ENCODE measurements at places on chromosomes 7 and 10. TPM values are rescaled to one million over a fixed set of nuclear protein-coding genes. Genes with fewer than 3 reads are reported as not detected.
A peak's percentile ranks its signal among the peaks of the same experiment; 100 is the strongest.

DNA sequence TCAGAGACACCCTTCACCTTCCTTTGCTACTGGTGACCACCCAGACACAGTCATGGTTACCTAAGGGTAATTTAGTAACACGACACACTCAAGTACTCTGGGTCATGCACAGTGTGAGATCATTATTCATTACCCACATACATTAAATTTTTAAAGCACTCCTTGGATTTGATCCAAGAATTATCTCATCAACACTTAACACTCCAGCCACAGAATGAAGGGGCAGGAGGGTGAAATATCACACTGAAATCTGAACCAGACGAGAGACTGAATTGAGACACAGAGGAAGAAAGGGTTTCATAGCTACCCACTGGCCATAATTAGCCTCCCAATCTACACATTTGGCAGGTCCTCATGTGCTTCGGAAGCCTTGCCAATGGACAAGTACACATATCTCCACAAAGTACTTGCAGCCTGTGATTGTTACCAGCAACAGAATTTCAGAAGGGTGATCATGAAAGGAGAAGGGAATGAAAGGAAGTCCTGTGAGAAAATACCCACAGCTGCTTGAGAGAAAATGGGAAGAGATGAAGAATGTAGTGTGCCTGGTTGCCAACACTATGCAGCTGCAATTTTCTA, 189.3 kb downstream of the POLR1F start:
- DNase-seq, result peak; percentile 46

DNA sequence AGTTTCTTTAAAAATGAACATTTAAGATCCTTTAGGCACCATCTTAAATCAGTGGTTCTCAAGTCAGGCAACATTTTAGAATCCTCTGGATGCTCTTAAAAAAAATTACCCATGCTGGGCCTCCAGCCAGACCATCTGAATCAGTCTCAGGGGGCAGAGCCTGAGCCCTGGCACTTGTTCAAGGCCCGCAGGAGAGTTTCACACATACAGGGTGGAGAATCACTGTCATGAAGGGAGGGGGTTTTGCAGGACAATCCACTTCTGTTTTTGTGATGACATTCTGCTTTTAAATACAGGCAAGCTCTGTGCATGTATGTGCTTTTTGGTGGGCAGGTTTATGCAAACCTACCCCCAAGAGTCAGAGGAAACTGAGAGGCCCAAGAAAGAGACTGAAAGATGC, 268.6 kb downstream of the SEC23IP start:
- DNase-seq, result peak; percentile 24

DNA sequence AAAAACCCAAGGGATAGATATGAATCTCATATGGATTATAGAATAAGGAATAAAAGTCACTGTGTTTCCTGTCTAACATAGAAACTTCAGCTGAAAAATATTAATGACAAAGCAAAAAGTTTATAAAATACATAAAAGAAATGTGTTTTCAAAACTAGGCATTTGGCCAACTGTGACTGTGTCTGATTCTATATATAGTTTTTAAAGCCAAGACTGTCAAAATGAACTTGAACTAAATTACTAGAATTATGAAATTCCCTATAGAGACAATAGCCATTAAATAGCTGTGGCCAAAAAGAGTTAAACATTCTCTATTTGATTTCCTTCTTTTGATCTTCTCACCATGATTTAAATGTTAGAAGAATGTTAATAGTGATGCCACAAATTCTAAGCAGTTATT, 311.2 kb upstream of the SEMA3D start:
- no peak for DNase-seq

DNA sequence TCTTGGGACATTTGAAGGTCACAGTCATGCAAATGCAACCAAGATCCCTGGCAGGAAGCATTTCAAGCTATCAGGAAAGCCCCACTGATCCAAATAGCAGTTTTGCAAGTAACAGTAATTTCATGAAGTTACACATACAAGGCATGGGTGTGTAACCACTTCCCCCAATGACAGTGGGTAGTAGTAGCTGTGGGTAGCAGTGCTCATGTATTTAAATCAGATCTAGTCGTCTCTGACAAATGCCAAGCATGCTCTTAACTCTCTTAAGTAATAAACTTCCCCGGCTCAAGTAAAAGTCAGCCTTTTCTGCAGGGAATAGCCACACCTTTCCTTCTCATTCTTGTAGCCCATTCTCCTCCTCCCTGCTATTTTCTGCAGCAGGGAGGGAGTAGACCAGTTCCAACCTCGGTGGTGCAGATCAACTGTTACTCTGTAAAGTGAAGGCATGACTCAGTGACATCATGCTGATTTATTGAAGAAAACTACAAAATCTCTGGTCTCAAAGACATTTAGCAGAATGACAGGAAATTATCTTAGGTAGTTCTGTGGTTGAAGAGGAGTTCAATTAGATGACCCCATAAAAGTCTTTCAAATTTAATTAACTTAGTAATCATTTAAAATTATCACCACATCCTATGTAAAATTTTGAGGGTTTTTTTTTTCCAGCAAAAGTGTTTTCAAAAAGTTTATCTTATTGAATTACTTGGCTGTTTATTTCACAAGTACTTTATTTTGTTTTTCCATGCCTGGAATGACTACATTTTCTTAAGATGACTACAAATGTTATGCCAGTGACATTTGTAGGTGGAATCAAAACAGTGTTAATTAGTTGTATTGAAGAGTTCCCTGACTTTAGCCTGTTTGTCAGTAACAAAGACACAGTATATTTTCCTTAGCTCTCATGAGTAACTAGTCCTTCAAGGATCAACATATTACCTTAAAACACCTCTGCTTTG, 568.3 kb downstream of the INHBA start:
- peak; percentile 20 for DNase-seq

Gene PAOX
- total RNA-seq, result 0.66 TPM

- no peak for DNase-seq
Measured at GRCh38 chr7:16369855-16370254, 51.5 kb downstream of the CRPPA start.

DNA sequence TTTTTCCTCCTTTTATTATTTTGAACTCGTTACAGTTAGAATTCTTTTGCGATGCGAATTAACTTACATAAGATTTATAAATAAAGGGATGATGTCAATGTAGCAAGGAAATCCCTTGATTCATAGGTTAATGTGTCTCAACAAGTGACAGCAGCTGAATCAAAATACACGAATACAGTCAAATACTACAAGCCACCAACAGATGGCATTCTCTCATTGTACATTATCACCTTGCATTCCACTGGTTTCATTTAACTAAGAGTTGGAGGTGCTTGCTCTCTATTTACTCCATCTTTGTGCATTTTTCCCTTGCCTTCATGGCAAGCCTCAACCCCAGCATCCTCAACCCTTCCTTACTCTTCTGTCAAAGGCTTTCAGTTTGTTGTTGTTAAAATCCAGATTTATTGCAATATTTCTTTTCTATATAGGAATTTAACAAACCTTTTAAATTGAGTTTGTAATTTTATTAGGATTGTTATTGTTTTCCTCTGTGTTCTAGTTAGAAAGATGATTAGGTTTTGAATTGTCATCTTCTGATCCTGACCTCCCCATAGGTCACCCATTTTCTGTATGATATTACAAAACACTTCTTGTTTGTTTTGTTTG, 78.3 kb downstream of the SLC25A40 start:
- DNase-seq, result no peak

- DNase-seq, result no peak
Measured at GRCh38 chr7:152329469-152329868, 106.3 kb downstream of the KMT2C start.

- DNase-seq, result no peak
Measured at GRCh38 chr10:124593431-124593985, 131.9 kb downstream of the LHPP start.

Gene SPDYE8
- not detected for total RNA-seq

DNA sequence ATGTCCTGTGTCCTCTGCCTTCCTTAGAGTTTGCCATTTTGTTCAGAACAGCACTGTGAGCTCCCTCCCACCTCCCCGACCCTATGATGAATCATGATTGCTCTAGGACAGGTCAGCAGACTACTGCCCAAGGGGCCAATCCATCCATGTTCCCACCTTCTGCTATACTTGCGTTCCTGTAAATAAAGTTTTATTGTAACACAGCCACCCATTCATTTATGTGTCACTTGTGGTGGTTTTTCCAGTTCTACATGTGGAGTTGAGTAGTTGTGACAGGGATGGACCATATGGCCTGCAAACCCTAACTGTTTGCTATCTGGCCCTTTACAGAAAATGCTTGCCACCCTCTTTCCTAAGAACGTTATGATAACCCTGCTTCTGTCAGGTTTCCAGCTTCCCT, 387.8 kb downstream of the SDK1 start:
- no peak for DNase-seq

Gene MMP21
- not detected for total RNA-seq

Gene SLC26A3
- not detected for total RNA-seq

Gene PDE6C
- total RNA-seq, result not detected

Gene CPA5
- 0.13 TPM for total RNA-seq

- no peak for DNase-seq
Measured at GRCh38 chr7:152663148-152663740, 12.7 kb downstream of the XRCC2 start.

GRCh38 chr7:140397784-140398750, at the start of gene SLC37A3:
SLC37A3 (minus strand) TSS chr7:140398530; CDS start chr7:140382526, 16,004 bp downstream.
- DNase-seq, result peak; percentile 83

DNA sequence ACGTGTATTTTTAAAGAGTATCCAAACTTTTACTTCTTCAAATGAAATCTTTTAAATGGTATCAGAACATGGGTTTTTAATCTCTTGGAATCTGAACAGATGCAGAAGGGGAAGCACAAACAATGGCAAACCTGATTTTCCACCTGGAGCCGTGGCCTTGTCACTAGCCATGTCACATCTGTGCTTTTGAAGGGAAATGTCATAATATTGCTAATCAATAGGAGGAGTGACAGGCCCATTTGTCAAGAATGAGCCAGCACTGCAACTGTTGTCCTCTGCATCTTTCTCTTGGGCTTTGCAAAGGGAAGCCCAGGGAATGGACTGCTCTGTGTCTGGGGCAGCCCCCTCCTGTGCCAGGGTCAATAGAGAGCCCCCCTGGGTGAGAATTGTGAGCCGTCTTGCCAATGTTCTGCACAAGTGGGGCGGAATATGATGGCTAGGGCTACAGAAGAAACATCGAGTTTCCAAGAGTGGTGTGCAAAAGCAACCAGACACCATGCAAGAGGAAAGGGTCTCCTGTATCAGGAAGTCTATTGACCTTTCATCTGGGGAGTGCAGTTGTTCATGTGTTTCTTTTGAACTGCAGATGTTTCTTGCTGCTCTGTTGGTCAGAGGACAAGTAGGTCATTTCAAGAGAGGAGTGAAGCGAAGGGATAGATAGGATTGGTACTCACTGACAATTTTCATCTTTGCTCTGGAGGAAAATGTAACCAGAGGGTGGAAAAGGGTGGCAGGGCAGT, 181.8 kb upstream of the NPVF start:
- no peak for DNase-seq

Gene NOS3
- 0.20 TPM for total RNA-seq

Gene SH2D4B
- not detected for total RNA-seq

GRCh38 chr7:104955276-104955675, 58.7 kb upstream of the KMT2E start:
- no peak for DNase-seq

DNA sequence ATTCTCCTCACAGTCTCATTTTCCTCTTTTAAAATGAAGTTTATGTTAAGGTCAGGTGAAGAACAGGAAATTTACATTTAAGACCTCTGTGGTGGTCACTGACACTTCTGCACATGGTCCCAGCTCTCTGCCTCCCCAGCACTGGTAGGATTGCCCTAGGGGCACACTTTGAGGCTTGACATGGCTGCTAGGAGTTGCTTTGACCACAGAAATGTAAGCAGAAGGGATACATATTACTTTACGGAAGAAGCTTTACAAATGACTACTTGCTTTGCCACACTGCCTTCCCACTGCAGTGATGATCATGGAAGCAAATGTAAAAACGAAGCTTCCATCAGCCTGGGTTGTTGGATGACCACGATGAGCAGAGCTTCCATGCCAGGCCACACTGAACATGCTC, 53.1 kb upstream of the RSU1 start:
- DNase-seq, result no peak

Gene NMT2
- total RNA-seq, result 134 TPM

Gene TMEM213
- not detected for total RNA-seq

GRCh38 chr7:50185208-50185607, 92.2 kb upstream of the ZPBP start:
- no peak for DNase-seq

Gene WNT2
- total RNA-seq, result not detected

- DNase-seq, result no peak
Measured at GRCh38 chr7:35707422-35707821, 12.5 kb upstream of the HERPUD2 start.

Gene SPOCK2
- total RNA-seq, result not detected

GRCh38 chr10:48288661-48289060, 14.2 kb upstream of the FRMPD2 start:
- DNase-seq, result peak; percentile 25

GRCh38 chr10:63515002-63515763, 6.0 kb upstream of the REEP3 start:
- no peak for DNase-seq

DNA sequence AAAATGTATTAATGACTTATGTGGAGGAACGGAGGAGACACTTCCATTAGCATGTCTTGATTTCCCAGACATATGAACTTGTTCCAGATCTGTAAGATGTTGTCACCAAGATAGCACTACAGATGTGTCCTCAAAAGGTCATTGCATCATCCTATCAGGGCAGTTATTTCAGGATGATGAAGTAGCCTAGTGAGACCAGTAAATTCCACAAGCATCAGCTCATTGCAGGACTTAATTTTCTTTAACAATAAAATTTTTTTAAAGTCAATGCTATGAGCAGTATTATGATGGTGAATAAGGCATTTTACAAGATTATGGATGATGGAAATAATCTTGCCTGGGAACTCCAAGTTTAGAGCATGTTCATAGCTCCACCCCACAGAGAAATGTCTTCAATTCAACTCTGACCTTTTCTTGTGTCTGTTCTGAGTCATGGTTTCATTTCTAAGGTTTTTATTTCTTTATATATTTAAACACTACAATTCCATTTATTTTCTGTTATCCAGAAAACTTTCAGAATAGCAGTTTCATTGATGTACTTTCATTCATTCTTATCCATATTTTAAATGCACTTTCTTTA, 1203.3 kb upstream of the CELF2 start:
- no peak for DNase-seq

DNA sequence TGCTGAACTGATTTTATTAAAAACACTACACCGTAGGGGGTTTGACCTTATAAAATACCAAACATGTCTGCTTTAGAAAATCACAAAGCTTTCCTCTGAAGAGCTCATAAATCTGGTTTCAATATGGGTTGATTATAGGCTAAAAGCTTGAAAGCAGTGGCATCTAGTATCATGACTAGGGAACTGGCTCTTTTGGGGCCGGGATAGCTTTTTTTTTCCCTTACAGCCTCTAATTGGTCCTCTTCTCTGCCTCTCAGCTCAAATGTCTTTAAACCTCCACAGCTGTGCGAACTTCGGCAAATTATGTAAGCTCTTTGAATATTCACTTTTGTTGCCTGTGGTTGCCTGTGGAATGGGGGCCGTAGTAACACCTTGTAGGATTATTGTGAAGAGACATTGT, 8.4 kb downstream of the BAMBI start:
- no peak for DNase-seq

GRCh38 chr10:841535-841934, 90.0 kb downstream of the LARP4B start:
- DNase-seq, result no peak

Gene RASA4B
- 0.12 TPM for total RNA-seq

GRCh38 chr10:72663971-72664370, 28.0 kb upstream of the MCU start:
- DNase-seq, result no peak

Gene C10orf67
- not detected for total RNA-seq

Gene ABCB4
- total RNA-seq, result 0.69 TPM
